ENCODE measurements at places on chromosomes 2 and 18. TPM values are rescaled to one million over a fixed set of nuclear protein-coding genes. Genes with fewer than 3 reads are reported as not detected.

DNA sequence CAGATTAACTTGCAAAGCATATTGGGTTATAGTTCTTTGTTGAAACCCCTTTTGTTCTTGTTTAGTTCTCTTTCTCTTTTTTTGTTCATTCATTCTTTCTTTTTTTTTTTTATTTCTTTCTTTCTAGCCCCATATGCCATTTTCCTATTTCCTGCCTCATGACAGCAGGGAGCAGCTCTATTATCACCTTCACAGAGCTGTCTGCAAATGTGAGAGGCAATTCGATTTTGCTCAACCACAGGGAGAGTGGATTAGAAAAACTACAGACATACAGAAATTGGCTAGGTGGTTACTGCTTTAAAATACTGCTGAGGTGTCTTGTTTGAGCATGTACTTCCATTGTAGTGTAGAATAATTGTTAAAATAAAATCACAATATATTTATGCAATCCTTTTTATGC lies 44.2 kb upstream of the TBR1 start:
- DNase-seq: no peak

GRCh38 chr2:30026091-30027055 lies 105.0 kb upstream of the ALK start:
- peak; percentile 69 for DNase-seq

The HAAO gene
- 1.9 TPM for total RNA-seq

DNA sequence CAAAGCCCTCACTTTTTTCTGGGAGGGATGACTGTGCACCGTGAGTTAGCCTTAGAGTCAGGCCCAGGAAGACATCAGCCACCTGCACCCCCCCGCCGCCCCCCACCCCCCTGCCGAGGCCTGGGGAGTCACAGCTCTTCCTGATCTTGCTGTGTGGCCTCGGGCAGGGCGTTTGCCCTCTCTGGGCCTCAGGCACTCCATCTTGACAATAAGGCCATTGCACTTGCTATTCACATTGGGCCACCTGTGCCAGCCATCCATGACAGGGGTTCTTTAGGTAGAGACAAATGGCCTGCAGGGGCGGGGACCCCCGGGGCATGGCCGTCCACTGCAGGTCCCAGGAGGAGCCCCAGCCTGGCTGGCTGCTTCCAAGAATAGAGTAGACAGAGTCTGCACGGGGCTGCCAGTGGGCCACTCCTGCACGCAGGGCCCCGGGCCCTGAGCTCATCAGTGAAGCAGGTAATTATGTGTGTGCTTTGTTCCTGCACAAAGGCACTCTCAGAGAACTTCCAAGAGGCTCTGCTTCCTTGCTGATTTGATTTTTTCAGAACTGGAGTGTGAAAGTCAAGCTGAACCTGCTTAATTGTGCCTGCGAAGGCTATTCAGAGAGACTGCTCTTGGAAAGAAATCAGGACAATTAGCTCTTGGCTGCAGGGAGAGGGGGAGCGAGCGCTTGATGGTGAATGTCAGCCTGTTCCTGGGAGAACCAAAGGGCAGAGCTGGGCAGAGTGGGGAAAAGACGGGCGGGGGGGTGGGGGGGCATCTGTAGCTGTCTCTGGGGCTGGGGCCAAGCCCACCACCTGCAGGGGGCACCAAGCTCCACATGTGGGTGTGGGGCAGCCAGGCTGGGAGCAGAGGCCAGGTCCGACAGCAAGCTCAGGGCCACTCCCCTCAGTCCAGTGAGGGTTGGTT lies 40.3 kb downstream of the RRM2 start:
- DNase-seq: peak; percentile 66

GRCh38 chr18:75071866-75072671 lies 136.9 kb downstream of the PTGR3 start:
- DNase-seq: no peak

The POTEI gene
- total RNA-seq: not detected

The VIL1 gene
- not detected for total RNA-seq

GRCh38 chr18:51811883-51812282 lies 528.1 kb upstream of the DCC start:
- DNase-seq: no peak

The DSG4 gene
- not detected for total RNA-seq

GRCh38 chr2:159086342-159086741 lies 117.9 kb downstream of the TANC1 start:
- DNase-seq: no peak

DNA sequence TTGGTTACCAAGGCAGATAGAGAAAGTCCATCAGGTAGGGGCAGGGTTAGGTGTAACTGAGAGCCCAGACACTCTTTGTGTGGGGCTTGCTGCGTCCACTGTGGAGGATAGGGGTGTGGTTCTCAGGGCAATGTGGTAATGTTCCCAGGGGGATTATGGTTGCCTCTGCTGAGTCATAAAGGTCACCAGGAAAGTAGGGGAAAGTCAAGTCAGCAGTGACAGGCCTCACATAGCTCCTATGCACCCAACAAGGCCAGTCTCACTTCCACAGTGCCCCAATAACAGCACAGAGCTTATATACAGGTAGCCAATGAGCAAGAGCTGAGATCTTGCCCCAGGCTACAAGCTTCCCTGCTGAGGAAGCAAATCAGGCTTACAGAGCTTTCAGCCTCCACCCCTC lies 1438.0 kb upstream of the ZEB2 start:
- DNase-seq: no peak

- no peak for DNase-seq
These were observed 667.6 kb upstream of the ACVR2A start for GRCh38 chr2:147177071-147177857.

DNA sequence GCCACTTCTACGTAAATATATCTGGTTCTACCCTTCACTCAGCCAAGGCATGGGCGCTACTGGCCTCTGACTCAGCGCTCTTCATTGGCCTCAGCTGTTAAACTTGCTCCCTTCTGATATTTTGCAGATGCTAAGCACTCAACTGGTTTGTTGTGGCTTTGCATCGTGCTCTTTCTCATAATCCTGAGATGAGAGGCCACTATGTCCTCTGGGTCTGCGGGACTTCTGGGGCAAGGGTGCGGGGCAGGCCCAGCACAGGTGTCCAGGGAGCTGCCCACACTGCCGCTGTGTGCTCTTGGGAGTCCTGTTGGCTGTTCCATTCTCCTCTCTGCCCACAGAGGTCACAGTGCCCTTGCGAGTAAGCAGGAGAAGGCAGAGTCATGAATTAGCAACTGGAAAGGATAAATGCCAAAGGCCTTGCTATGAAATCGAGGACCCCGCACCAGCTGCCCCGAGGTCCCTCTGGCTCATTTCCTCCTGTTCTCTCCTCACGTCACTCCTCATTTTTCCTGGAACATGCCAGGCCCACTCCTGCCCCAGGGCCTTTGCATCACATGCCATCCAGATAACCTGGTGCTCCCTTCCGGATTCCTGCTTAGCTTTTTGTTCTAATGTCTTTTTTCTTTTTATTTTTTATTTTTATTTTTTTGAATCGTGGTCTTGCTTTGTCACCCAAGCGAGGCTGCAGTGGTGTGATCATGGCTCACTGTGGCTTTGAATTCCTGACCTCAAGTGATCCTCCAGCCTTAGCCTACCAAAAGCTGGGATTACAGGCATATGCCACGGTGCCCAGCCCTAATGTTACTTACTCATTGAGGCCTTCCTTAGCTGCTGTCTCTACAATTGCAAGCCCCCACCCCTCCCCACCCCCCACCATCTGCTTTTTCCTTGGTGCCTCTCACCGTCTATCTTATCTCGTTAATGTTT lies 34.9 kb upstream of the MAT2A start:
- DNase-seq: no peak

The SANBR gene
- total RNA-seq: 6.9 TPM

The RNPEPL1 gene
- 98.4 TPM for total RNA-seq

The AKAIN1 gene
- total RNA-seq: not detected

DNA sequence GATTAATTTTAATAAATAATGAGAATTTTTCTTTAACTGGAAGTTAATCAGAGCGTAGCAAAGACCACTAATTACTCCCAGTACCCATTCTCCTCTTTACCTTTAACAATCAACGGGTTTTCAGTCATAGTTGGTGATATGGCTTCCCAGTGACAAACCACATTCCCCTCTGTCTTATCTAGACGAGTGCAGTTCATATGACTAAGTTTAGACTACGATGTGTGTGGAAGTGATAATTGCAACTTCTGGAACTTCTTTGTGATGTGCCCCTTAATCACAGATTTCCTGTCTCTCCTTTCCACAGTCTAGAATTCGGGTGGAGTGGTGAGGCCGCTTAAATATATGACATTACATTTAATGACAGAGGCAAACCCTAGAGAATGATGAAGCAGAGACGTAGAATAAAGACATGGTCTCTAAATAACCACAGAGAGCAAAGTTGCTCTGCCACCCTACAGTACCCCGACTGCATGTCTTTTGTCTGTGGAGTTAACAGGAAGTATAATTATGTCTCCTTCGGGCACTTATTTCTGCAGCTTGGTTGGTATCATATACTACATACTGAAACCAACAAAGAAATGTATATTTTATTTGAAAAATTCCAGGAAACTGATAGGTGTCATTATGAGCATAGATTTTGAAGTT lies 693.3 kb upstream of the CDH7 start:
- no peak for DNase-seq

The ELOA2 gene
- total RNA-seq: not detected

- DNase-seq: no peak
These were observed 49.7 kb upstream of the ODC1 start for GRCh38 chr2:10497797-10498251.

DNA sequence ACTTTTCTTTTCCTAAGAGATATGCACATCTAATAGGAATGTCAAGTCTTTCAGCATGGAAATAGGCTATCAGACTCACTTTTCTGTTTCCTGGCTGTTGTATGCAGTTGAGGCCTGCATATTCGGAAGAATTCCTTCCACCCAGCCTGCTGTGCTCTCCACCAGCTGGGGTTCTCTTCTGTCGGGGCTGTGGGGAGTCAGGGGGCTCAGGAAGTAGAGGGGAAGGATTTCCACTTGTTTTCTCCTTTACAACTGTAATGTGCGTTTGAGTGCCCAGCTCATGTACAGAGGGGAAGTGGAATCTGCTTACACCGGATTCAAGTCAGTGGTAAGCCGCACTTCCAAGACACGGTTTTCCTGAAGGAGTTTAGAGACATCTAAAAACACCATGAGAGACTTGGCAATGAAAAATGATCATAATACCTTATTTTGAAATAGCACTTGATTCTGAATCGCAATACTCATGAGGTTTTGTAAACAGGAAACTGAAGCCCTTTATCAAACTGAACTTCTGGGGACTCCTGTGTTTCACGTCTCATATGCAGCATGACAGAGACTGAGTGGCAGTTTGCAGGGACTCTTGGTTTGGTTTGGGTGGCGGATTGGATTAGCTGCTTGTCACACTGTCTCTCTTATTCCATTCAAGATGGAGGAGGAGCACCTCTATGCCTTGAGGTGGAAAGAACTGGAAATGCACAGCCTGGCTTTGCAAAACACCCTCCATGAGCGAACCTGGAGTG lies 90.4 kb downstream of the MTCL1 start:
- no peak for DNase-seq

DNA sequence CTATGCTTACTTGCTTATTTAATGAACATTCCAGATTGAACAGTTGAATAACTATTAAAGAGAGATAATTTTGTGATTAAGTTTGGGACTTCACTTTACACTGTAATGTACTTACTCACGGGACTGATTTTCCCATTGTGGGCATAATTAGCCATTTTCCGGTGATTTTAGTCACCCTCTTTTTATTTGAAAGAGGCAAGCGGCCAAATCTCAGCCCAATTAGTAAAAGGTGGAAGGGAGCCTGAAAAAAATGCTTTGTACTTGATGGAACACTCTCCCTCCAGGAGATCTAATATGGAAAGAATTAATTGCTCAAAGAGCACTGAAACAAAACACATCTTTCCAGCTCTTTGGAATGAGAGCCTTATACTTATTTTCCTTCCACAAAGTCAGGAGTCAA lies 50.2 kb downstream of the CALCRL start:
- DNase-seq: no peak

DNA sequence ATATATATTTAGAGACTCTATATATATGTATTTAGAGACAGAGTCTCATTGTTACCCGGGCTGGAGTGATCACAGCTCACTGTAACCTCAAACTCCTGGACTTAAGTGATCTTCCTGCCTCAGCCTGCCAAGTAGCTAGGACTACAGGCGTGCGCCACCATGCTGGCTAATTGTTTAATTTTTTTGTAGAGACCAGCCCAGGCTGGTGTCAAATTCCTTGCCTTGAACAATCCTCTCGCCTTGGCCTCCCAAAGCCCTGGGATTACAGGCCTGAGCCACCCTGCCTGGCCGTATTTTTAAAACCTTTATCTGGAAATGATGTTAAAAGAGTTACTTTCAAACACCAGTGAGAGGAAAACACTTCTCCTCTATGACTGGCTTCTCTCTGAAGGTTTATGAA lies 30.9 kb upstream of the PGAP1 start:
- no peak for DNase-seq

GRCh38 chr2:121253674-121254240 lies 31.2 kb downstream of the TFCP2L1 start:
- DNase-seq: no peak

- DNase-seq: no peak
These were observed 71.8 kb upstream of the SEC11C start for GRCh38 chr18:59067873-59068272.

DNA sequence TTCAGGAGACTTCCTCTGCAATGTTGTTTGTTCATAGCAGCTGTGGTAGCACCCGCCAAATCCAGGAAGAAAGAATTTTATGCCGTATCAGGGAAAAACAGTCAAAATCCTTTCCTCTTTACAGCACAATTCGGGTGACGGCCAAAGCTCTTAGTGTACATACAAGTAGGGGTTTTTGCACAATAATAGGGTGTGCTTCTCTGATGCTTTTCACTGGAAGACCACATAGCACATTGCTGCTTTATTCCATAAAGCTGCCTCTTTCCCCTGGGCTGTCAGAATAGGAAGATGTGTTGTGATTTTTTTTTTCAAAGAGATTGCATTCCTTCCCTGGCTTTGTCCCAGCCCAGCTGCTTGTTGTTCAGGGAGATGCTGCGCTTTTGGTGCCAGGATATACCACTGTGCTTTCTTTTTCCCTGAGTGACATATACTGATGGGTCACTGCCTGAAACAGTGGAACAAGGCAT lies 27.2 kb upstream of the LANCL1 start:
- no peak for DNase-seq

DNA sequence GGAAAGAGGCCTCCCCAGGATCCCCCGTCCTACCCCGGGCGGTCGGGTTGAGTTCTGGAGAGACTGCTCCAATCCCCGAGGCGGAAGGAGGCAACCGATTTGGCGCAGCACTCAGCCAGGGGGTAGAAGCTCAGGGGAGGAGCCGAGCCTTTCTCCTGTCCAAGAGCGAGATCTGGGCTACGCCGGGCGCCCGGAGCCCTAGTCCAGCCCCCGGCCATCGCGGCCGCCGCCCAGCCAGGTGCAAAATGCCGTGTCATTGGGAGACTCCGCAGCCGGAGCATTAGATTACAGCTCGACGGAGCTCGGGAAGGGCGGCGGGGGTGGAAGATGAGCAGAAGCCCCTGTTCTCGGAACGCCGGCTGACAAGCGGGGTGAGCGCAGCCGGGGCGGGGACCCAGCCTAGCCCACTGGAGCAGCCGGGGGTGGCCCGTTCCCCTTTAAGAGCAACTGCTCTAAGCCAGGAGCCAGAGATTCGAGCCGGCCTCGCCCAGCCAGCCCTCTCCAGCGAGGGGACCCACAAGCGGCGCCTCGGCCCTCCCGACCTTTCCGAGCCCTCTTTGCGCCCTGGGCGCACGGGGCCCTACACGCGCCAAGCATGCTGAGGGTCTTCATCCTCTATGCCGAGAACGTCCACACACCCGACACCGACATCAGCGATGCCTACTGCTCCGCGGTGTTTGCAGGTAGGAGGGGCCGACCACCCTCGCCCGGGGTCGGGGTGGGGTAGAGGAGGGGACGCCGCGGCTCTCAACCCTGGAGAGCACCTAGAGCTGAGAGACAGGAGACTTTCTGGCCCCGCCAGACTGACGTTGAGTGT lies at the start of gene DYSF:
TSS of gene DYSF (plus strand) at position 158 of the 817 bp plus-strand sequence.
- peak; percentile 91 for DNase-seq
